Femur (tissue), 1 donor: ENCODE measurements at places on chromosomes 3 and 15.
A peak's percentile ranks its signal among the peaks of the same experiment; 100 is the strongest.

GRCh38 chr3:69499899-69500421, 114.1 kb upstream of the FRMD4B start:
- DNase-seq = peak; percentile 78

DNA sequence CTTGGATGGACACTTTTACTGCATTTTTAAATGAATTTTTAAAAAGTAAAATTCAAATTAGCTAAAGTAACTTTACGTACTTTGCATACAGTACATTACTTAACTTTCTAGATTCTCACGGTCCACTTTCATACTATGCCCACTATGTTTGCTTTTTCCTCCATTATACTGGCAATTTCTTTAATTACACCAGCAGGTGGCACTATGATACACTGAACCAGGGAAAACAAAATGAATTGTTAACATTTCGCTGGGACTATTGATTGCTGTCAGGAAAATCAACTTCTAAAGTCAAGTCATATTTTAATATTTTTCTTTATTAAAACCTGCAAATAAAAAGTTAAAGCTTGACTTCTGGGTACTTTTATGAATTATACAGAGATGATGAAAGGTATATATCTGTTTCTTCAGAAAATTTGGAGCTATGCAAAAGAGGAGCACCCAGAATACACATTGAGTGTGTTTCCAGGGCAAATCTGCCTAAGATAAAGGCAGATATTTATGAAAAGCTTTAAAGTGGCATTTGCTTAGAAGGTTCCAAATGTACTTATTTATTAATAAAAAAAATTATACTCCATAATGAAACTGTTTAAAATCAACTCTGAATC, 21.8 kb upstream of the POU1F1 start:
- no peak for DNase-seq

DNA sequence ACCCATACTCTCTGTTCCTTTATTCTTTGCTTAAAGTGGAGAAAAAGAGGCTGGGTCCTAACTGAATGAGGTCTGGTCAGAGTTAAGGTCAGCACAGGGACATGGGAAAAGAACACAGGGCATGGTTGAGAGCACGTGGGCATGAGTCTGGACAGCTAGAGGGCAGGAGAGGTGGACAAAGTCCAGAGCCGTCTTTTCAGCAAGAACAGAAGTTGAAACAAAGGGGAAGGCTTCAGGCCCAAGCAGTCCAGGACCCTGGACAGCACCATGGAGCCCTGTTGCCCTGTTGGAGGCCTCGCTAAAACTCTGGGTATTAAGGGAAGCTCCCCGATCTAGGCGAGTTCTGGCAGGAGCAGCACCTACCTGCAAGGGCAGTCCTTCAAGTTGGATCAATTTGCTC, 50.7 kb downstream of the XYLB start:
- peak; percentile 31 for DNase-seq

DNA sequence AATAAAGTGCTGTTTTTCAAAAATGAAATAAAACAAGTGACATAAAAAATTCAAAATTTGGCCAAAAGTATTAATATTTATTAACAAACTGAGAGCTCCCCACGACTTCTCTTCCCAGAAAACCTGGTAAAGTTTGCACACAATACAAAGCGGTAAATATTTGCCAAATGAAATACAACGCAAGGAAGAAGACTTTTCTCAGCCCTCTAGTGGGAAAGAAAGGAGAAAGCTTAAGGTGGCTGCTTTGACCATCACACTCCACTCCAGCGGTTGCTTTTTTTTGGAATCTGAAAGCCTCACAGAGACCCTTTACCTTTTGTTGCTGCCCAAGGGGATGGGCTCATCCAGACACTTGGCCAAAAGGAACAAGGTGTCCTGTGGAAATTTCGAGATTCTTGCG, 1.1 kb upstream of the GK5 start:
- no peak for DNase-seq

DNA sequence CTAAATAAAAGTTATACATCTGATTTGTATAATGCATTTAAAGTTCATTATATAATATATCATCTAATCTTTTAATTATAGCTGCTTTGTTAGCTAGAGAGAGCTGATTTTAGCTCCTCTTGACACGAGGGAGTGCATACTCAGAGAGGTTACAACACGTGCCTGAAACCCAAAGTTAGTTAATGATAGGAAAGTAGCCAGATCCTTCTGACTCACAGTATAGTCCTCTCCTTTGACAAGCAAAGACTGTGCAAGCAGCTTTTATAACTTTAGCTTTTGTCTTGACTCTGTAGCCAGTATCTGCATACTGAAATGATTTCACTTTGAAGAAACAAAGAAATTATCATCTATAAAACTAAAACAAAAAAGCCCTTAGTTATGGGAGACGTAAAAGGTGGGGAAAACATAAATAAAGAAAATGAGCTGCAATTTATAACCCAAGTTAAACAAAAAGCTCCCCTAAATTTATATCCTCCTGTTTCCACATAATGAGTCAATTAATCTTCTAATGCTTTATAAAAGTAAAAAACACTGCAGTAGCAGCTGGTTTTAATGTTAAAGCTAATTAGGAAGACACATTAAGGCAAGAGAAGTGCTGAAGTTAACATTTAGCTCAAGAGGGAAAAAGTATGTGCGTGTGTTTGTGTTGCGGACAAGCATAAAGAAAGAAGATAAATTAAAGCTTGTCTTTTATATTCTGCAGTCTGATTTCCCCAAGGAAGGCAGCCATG, 13.1 kb downstream of the GABRR3 start:
- DNase-seq = no peak

GRCh38 chr15:97692301-97693015, 268.0 kb upstream of the ARRDC4 start:
- peak; percentile 37 for DNase-seq

GRCh38 chr3:182309120-182309519, 484.2 kb upstream of the ATP11B start:
- DNase-seq = no peak
